ENCODE measurements at places on chromosomes 4 and X. TPM values are rescaled to one million over a fixed set of nuclear protein-coding genes. Genes with fewer than 3 reads are reported as not detected.
A peak's percentile ranks its signal among the peaks of the same experiment; 100 is the strongest.

GRCh38 chr4:173685165-173685830 is 155.3 kb upstream of the HAND2 start:
- no peak overlapping the region for H3K4me3 ChIP-seq
- no peaks in the 10 kb centered on the region for H3K4me1 ChIP-seq
- no peaks in the 10 kb centered on the region for H3K27me3 ChIP-seq
- DNase-seq, result no peak
- no peak overlapping the region for H3K27ac ChIP-seq

DNA sequence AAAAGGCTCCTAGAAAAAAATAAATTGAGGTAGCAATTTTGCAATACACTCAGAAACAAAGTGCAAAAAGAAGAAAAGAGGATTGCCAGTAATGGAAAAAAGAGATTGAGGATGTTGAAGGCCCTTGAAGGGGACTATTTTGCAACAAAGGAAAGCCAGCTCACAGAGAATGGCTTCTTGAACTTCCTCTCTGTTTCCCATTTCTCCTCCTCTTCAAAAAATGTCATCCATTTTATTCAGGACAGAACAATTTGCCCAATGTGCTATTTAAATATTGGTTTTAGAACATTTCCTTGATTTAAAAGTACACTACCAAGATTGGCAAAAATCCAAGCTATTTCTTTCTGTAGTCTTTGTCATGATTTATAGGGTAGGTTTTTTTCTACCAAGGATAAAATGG is 60.2 kb downstream of the GASK1B start:
- H3K36me3 ChIP-seq, result no peaks in the 10 kb centered on the region
- no peaks in the 10 kb centered on the region for H3K27me3 ChIP-seq
- no peak overlapping the region for H3K27ac ChIP-seq
- DNase-seq, result no peak
- H3K4me3 ChIP-seq, result no peak overlapping the region
- no peaks in the 10 kb centered on the region for H3K4me1 ChIP-seq

ELK1 gene
- 53.5 TPM for total RNA-seq

DNA sequence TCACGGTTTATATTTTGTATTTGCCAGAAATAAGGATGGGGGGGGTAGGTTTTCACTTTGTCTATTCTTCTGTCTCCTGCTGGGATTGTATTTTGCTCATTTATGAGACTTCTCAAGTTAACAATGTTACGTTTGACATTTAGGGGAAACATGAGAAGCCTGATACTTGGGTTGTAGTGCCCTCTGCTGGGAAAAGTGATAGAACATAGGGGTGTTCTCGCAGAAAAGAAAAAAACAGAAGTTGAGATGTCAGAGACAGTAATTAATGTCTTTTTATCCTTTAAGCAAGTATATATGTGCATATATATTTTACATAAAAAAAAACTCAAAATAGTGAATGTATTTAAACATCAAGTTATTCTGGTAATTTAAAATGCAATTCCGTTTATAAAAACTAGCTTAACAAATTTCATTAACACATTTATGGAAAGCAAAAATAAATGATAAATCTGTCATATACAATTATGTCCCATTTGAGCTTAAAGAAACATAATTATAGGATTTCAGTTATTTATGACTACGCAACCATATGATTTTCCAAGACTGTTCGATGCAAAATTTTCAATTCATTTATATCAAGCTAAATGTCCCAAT is 46.0 kb upstream of the TMPRSS11F start:
- no peak overlapping the region for H3K4me3 ChIP-seq
- peaks cover 7% of the 10 kb centered on the region for H3K27me3 ChIP-seq

AR gene
- not detected for total RNA-seq

KLF3 gene
- total RNA-seq, result 44.1 TPM

SCRG1 gene
- total RNA-seq, result not detected

DNA sequence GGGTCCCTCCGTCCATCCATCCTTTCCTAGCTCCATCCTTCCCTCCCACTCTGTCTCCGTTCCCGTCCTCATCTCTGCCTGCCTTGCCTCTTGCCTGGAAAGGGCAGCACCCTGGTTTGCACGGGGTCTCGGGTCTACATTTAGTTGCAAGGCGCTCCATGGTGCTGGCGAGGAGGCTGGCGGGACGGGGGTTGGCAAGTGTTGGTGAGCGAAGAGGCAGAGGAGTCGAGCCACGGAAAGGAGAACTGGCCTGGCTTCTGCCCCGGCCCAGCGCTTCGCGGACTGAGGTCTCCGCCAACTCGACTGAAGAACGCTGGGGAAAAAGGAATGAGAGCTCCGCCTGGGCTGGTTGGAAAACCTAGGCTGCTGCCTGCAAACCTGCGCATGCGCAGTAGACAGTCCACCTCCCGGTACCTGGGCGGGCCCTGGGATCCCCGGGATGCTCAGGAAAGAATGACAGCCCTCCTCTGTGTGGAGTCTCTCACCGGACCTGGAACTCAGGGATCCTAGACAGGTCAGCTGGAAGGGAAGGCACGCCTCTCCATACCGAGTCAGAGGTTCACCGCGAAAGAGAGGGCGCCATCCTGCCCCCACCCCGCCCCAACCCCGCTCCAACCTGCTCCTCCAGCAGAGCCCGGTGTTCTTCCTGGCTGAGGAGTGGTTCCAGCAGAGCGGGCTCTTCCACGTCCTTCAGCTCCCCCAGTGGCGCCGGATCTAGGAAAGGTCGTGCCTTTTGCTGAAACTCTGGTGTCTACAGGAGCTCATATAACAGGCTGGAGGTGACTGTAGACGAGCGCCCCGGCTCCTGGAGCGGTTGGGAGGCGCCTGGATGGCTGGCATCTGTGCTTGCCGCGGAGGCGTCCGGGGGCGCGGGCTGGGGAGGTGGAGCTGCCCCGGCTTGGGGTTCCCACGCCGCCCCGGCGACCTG is 6.0 kb downstream of the FRG2 start:
- H3K27me3 ChIP-seq, result peaks cover 51% of the 10 kb centered on the region
- peak overlapping the region; percentile 70 for H3K4me3 ChIP-seq
- peak; percentile 58 for DNase-seq

DNA sequence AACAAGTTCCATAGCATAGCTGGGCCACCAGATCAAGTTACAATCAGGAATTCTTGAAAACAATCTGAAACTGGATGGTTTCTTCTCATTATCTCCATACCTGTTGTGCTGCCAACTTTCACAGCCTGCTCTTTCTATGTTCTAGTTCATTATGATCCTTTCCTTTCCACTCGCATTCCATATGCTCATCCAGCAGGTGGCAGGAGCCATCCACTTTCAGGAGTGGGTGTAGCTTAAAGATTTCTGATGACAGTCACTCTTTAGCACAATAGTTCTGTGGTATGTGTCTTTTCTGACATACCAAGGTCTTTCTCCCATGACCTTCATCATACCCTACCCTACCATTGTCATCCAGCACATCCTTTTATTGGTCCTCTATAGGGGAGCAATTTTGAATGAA is 46.4 kb downstream of the PAGE2 start:
- H3K36me3 ChIP-seq, result no peaks in the 10 kb centered on the region
- H3K27ac ChIP-seq, result no peak overlapping the region
- H3K27me3 ChIP-seq, result peaks cover 3% of the 10 kb centered on the region
- no peak overlapping the region for H3K4me3 ChIP-seq
- DNase-seq, result peak; percentile 23

CENPVL2 gene
- not detected for total RNA-seq

GRCh38 chr4:1008840-1009541 is 2.4 kb upstream of the FGFRL1 start:
- H3K27ac ChIP-seq, result peak overlapping the region; percentile 42
- peak overlapping the region; percentile 78 for H3K4me3 ChIP-seq
- no peaks in the 10 kb centered on the region for H3K36me3 ChIP-seq
- peaks cover 29% of the 10 kb centered on the region for H3K27me3 ChIP-seq

DNA sequence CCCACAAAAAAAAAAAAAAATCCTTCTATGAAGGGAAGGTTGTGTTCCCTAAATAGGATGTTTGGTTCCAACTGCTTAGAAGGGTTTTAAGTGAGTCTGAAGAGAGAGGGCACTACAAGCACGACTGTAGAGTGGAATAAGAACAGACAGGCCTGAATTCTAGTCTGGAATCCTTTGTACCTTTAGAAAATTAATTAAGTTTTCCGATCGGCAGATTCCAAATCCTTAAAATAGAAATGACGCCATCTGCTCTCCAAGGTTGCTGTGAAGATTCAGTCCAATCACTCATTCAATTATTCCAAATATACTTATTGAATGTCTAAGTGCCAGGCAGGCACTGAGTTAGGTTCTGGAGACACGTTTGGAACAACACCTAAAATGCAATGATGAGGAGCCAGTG is 3.8 kb downstream of the HS3ST1 start:
- peaks cover 12% of the 10 kb centered on the region for H3K4me1 ChIP-seq
- H3K27me3 ChIP-seq, result peaks cover 36% of the 10 kb centered on the region
- H3K27ac ChIP-seq, result no peak overlapping the region
- no peaks in the 10 kb centered on the region for H3K36me3 ChIP-seq

C4orf17 gene
- total RNA-seq, result not detected

PCYT1B gene
- 0.23 TPM for total RNA-seq

- no peaks in the 10 kb centered on the region for H3K36me3 ChIP-seq
- H3K4me1 ChIP-seq, result no peaks in the 10 kb centered on the region
- no peak for DNase-seq
- H3K27ac ChIP-seq, result no peak overlapping the region
- H3K4me3 ChIP-seq, result no peak overlapping the region
These were observed 13.4 kb upstream of the MEPE start for GRCh38 chr4:87819281-87819919.

PDLIM3 gene
- not detected for total RNA-seq

C4orf33 gene
- 22.0 TPM for total RNA-seq

DNA sequence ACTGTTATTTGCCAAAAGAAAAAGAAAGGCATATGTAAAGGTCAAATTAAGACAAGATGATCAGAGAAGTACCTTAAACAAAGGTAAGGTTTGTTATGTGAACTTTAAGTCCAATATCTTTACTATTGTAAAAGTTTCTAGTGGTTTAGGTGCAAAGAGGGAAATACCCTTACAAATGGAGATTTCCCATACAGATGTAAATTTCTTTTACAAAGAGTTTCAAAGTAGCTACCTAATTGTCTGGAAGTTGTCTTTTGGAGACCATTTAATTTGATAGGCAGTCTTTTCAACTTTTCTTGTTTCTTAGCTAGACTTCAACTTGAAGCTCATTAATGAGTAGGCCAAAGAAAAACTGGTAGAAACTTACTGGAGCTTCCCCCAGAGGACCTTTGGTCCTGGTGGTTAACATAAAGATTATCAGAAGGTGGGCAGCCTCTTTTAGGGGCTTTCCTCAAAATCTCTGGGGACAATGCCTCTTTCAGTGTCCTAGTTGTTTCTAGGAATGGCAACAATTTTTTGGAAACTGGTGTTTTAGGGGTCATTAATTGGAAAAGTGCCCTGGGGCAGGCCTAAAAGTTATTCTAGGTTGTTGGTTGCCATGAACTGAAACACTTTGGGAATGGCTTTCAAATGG is 297.3 kb downstream of the GUCY2F start:
- no peak overlapping the region for H3K27ac ChIP-seq
- H3K36me3 ChIP-seq, result no peaks in the 10 kb centered on the region
- no peak for DNase-seq
- no peaks in the 10 kb centered on the region for H3K27me3 ChIP-seq

DNA sequence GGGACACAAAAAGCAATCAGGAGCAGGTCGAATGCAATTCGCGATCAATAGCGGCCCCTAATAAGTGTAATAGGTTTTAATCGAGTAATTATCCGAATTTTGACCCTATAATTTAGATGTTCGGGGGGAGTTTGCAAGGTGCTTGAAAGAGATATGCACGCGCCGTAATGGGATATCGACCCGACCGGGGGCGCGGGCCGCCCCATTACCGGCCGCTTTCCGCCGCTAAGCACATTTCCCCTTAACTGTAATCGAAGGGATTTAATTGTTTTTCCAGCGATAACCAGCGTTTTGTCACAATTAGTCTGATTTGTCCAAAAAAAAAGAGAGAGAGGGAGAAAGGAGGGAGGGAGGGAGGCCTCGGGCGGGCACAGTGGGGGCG is 997 bp downstream of the NKX1-1 start:
- peak overlapping the region; percentile 50 for H3K4me3 ChIP-seq
- peaks cover 7% of the 10 kb centered on the region for H3K4me1 ChIP-seq
- peaks cover 2% of the 10 kb centered on the region for H3K36me3 ChIP-seq
- peak overlapping the region; percentile 82 for H3K27ac ChIP-seq
- DNase-seq, result no peak

GRCh38 chr4:177728361-177729152 is 286.3 kb upstream of the AGA start:
- DNase-seq, result no peak
- no peaks in the 10 kb centered on the region for H3K27me3 ChIP-seq
- no peaks in the 10 kb centered on the region for H3K36me3 ChIP-seq
- no peaks in the 10 kb centered on the region for H3K4me1 ChIP-seq
- H3K4me3 ChIP-seq, result no peak overlapping the region
- H3K27ac ChIP-seq, result no peak overlapping the region

DNA sequence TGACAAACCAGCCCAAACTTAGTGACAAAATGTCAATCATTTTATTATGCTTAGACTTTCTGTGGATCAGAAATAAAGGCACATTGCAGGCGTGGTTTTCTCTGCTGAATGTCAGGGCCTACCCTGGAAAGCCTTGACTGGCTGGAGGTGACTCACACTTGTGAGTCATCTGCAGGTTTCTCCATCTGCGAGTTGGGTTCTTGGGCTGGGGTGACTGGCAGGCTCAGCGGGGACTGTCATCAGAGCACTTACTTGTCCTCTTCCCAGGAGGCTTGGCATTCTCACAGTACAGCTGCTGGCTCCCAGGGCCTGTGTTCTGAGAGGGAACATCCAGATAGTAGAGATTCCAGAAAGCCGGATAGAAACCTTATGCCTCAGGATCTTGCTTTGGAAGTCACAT is 153.8 kb upstream of the AGA start:
- DNase-seq, result no peak
- H3K4me3 ChIP-seq, result no peak overlapping the region
- no peaks in the 10 kb centered on the region for H3K36me3 ChIP-seq
- H3K4me1 ChIP-seq, result peaks cover 1% of the 10 kb centered on the region
- H3K27me3 ChIP-seq, result no peaks in the 10 kb centered on the region

PABPC5 gene
- total RNA-seq, result not detected

DNA sequence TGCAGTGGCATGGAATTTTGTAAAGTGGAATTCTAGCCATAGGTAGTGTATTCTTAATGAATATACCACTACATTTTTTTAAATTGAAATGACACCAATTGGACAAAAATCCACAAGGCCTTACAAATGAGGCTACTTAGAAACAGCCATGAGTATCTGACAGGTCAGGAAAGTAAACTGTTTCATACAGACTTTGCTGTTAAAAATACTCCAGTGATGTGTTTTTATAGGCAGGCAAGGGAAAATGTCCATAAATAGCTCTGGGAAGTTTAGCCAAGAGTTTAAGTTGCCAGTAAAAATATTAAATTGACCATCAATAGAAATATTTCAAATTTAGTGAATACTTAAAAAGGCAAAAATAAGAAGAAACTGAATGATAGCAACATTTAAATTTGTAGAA is 41.8 kb upstream of the PDLIM5 start:
- H3K36me3 ChIP-seq, result no peaks in the 10 kb centered on the region
- no peak overlapping the region for H3K4me3 ChIP-seq
- no peaks in the 10 kb centered on the region for H3K4me1 ChIP-seq

OTC gene
- not detected for total RNA-seq

All from activated naive CD8-positive, alpha-beta T cell treated with anti-CD3 and anti-CD28 coated beads, Interleukin-2, amount 10 ng/mL, durations not matched to agents 7 days and 5 days (primary cell).